ENCODE measurements at places on chromosomes 4 and X.

DNA sequence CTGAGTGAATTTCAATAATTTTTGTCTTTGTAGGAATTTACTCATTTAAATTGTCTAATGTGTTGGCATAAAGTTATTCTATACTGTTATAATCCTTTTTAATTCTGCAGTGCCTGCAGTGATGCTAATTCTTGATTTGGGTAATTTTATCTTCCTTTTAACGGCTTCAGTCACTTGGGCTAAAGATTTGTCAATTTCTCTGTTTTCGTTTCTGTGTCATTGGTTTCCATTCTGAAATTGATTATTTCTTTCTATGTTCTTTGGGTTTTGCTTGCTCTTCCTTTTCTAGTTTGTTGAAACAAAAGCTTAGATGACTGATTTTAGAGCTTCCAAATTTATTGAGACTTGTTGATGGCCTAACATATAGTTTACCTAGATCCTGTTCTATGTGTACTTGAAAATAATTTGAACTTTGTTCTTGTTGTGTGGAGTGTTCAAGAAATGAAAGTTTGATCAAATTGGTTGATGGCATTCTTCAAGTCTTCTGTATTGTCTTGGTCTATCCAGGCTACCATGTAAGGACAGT lies 89.4 kb downstream of the TNIP2 start:
- no peak overlapping the region for H3K4me3 ChIP-seq
- H3K36me3 ChIP-seq = peaks cover 6% of the 10 kb centered on the region
- H3K27me3 ChIP-seq = no peaks in the 10 kb centered on the region
- no peak for DNase-seq
- no peak overlapping the region for H3K27ac ChIP-seq
- H3K4me1 ChIP-seq = peaks cover 9% of the 10 kb centered on the region

DNA sequence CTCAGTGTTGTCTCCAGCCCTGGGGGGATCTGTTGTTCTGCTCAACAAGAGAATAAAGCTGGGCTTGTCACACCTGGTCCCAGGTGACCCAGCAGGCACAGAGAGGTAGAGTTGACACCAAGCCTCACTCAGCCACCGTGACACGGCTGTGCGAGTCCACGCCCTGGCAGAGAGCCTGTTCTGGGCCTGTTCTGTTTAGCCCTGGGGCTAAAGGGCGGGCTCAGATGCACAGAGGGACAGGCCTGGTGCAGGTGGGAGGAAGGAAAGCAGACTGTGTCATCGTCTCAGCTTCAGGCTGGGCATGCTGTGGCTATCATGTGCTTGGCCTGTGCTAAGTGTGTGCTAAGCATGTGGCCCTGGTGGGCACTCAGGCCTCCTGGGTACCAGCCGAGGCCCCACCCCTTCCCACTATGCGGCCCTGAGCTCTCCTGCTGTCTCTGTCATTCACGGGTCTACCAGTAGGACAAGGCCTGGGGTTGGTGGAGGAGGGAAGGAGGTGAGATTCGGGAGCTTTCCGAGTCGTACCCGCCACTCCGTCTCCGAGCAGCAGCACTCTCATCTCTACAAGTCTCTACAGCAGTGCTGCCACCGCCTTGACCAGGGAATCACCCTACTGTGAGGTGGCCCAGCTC lies 10.8 kb downstream of the WFS1 start:
- no peaks in the 10 kb centered on the region for H3K36me3 ChIP-seq
- no peak for DNase-seq
- H3K4me3 ChIP-seq = no peak overlapping the region
- H3K27ac ChIP-seq = no peak overlapping the region
- H3K27me3 ChIP-seq = no peaks in the 10 kb centered on the region

DNA sequence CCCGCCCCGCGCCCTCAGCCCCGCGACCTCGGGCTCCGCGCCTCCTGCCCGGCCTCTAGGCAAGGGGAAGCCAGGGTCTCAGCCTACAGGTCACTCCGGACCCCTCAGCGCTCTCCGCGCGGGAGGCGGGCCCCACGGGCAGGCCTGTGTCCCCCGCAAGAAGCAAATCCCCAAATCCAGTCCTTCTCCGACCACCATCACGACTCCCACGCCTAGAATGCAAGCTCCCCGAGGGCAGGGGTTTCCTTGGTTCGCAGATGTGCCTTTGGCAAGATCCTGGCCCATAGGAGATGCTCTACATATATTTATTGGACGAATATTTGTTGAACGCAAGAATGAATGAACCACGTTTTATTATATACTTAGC lies 260 bp upstream of the CCDC149 start:
- no peaks in the 10 kb centered on the region for H3K27me3 ChIP-seq
- 0 out of 2 replicates have a peak, but pooled peaks cover 5% of the 10 kb centered on the region for H3K36me3 ChIP-seq
- DNase-seq = no peak
- peaks cover 10% of the 10 kb centered on the region for H3K4me1 ChIP-seq

DNA sequence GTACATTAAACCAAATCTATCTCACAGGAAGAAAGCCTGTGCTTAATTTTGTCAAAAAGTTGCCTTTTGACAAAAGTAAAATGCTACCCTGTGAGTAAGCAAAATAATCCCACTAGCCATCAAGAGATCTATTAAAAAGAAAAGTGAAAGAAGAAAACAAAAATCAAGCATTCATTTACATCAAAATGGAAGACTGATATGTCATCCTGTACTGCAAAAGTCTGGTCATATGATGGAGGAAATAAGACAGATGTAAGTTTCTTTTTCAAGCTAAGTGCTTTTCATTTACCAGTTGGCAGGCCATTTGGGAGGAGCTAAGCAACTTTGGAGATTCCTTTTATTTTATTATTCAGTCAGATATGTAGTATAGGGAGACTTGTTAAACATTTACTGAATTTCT lies 387.4 kb downstream of the SPOCK3 start:
- no peaks in the 10 kb centered on the region for H3K4me1 ChIP-seq
- no peaks in the 10 kb centered on the region for H3K36me3 ChIP-seq
- no peak overlapping the region for H3K4me3 ChIP-seq
- H3K27me3 ChIP-seq = no peaks in the 10 kb centered on the region
- H3K27ac ChIP-seq = no peak overlapping the region

- no peaks in the 10 kb centered on the region for H3K4me1 ChIP-seq
- H3K27me3 ChIP-seq = no peaks in the 10 kb centered on the region
- H3K36me3 ChIP-seq = no peaks in the 10 kb centered on the region
- no peak for DNase-seq
- H3K27ac ChIP-seq = no peak overlapping the region
- no peak overlapping the region for H3K4me3 ChIP-seq
These were observed 258.3 kb upstream of the GABRA2 start for GRCh38 chr4:46648088-46648744.

GRCh38 chrX:92232182-92232581 lies 453.0 kb downstream of the PCDH11X start:
- H3K4me1 ChIP-seq = no peaks in the 10 kb centered on the region
- no peaks in the 10 kb centered on the region for H3K27me3 ChIP-seq
- no peaks in the 10 kb centered on the region for H3K36me3 ChIP-seq
- DNase-seq = no peak

GRCh38 chr4:152117054-152117453 lies 356.2 kb upstream of the GATB start:
- no peak overlapping the region for H3K27ac ChIP-seq
- no peak for DNase-seq
- no peaks in the 10 kb centered on the region for H3K27me3 ChIP-seq

GRCh38 chr4:113478032-113478431 lies 283.5 kb downstream of the CAMK2D start:
- DNase-seq = no peak
- H3K4me3 ChIP-seq = no peak overlapping the region
- no peaks in the 10 kb centered on the region for H3K27me3 ChIP-seq

- H3K27ac ChIP-seq = no peak overlapping the region
- H3K4me3 ChIP-seq = no peak overlapping the region
- peaks cover 9% of the 10 kb centered on the region for H3K4me1 ChIP-seq
- no peak for DNase-seq
- no peaks in the 10 kb centered on the region for H3K36me3 ChIP-seq
These were observed 1.2 kb upstream of the MGST2 start for GRCh38 chr4:139664442-139664841.

- DNase-seq = no peak
- no peaks in the 10 kb centered on the region for H3K36me3 ChIP-seq
- H3K27me3 ChIP-seq = no peaks in the 10 kb centered on the region
- H3K4me3 ChIP-seq = no peak overlapping the region
- H3K27ac ChIP-seq = no peak overlapping the region
- peaks cover 5% of the 10 kb centered on the region for H3K4me1 ChIP-seq
These were observed 19.6 kb upstream of the FAT1 start for GRCh38 chr4:186743261-186743660.

DNA sequence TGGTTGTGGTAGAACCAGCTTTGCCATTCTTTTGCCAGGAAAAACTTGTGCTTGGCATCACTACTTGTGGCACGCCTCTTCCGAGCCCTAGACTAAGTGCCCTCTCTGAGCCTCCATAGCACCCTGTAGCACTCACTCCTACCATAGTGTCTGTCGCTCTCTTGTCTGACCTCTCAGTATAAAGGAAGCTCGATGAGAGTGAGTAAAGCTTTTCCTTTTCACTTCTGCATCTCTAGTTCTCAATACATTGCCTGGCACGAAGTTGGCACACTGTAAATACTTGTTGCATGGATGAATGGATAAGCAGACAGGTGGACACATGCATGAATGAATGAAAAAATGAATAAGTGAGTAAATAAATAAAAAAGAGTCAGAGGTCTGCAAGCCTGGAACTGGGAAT lies 48.3 kb downstream of the TLR10 start:
- peaks cover 4% of the 10 kb centered on the region for H3K4me1 ChIP-seq
- H3K4me3 ChIP-seq = no peak overlapping the region
- no peaks in the 10 kb centered on the region for H3K27me3 ChIP-seq
- no peaks in the 10 kb centered on the region for H3K36me3 ChIP-seq

GRCh38 chr4:88130544-88131305 lies 27.7 kb downstream of the ABCG2 start:
- H3K36me3 ChIP-seq = no peaks in the 10 kb centered on the region
- H3K27me3 ChIP-seq = no peaks in the 10 kb centered on the region
- H3K4me1 ChIP-seq = no peaks in the 10 kb centered on the region
- no peak overlapping the region for H3K4me3 ChIP-seq
- DNase-seq = no peak

GRCh38 chr4:97593248-97593647 lies 550.0 kb downstream of the STPG2 start:
- DNase-seq = no peak
- H3K36me3 ChIP-seq = no peaks in the 10 kb centered on the region
- no peaks in the 10 kb centered on the region for H3K4me1 ChIP-seq
- H3K27me3 ChIP-seq = no peaks in the 10 kb centered on the region

DNA sequence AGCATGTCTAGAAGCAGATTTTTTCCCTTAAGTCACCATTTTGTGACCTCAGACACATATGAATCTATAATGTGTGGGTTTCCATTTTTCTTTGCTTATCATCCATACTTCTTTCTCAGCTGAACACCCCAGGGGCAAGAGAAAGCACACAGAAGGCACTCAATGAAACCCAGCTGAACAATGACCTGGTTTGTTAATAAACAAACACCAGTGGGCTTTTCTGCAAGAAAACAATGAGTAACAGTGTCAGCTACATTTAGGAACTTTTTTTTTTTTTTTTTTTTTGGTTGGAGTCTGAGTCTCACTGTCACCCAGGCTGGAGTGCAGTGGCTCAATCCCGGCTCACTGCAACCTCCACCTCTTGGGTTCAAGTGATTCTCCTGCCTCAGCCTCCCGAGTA lies 40.7 kb upstream of the KLF3 start:
- H3K4me3 ChIP-seq = no peak overlapping the region
- no peaks in the 10 kb centered on the region for H3K36me3 ChIP-seq
- no peaks in the 10 kb centered on the region for H3K27me3 ChIP-seq

DNA sequence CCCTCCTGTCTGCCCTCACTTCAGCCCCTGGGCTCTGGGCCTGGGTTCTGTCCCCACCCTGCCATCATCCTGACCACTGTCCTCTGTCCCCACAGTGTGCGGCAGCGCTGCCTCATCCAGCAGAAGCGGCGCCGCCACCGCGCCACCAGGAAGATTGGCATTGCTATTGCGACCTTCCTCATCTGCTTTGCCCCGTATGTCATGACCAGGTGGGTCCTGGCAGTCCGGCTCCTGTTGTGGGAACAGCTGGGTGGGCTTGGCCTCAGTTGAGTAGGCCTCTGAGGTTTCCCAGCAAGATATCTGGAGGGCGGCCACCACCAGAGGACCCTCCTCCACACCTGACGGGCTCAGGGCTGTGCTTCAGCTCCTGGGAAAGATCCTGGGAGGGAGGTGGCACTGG lies 2.2 kb downstream of the GPR78 start:
- no peak overlapping the region for H3K27ac ChIP-seq
- peaks cover 24% of the 10 kb centered on the region for H3K27me3 ChIP-seq
- H3K4me3 ChIP-seq = no peak overlapping the region
- DNase-seq = no peak
- H3K36me3 ChIP-seq = no peaks in the 10 kb centered on the region

DNA sequence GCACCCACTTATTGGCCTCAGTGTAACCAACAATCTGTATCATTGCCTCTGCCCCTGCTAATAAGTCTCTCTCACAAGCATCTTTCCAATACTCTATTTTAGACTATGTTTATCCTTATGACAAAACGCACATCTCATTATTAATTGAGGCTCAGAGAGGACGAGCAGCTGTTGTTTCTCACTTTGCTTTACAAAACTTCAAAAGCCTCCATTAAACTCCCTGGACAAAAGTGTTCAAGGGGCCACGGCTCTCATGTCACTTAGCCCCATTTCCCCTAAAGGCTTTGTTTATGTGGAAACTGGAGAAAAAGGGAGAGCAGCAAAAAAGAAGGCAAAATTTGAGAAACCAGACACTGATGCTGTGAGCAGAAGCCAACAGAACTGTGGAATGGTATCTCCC lies 180.0 kb upstream of the LNX1 start:
- H3K4me3 ChIP-seq = no peak overlapping the region
- H3K4me1 ChIP-seq = no peaks in the 10 kb centered on the region
- no peak overlapping the region for H3K27ac ChIP-seq
- no peak for DNase-seq
- H3K27me3 ChIP-seq = peaks cover 8% of the 10 kb centered on the region
- H3K36me3 ChIP-seq = no peaks in the 10 kb centered on the region

- DNase-seq = no peak
- no peak overlapping the region for H3K4me3 ChIP-seq
- no peaks in the 10 kb centered on the region for H3K4me1 ChIP-seq
- no peaks in the 10 kb centered on the region for H3K27me3 ChIP-seq
- no peak overlapping the region for H3K27ac ChIP-seq
These were observed 105.1 kb downstream of the ADGRA3 start for GRCh38 chr4:22410645-22411247.

DNA sequence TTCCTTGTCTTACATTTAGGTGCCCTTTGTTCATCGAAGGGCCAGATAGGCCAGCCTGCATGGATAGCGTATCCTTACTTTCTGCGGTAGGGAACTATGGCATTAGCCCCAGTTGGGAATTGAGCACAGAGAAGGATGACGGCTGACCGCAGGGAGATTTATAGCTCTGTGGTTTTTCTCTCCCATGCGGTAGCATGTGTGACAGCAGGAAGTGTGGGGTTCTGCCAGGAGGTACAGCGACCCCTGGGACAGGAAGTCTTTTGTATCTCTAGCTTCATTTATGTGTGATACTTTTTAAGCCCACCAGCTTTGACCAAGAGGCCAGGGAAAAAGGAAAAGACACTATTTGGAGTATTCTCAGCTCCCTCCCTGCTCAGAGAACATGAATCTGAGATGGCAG lies 33.1 kb downstream of the GAB3 start:
- H3K4me3 ChIP-seq = no peak overlapping the region
- DNase-seq = no peak
- H3K27me3 ChIP-seq = no peaks in the 10 kb centered on the region
- H3K27ac ChIP-seq = no peak overlapping the region

- H3K4me1 ChIP-seq = peaks cover 11% of the 10 kb centered on the region
- DNase-seq = peak; percentile 52
- H3K27ac ChIP-seq = no peak overlapping the region
These were observed 937.1 kb downstream of the CCSER1 start for GRCh38 chr4:91064157-91064853.
